Activated T-cell treated with anti-CD3 and anti-CD28 coated beads, Interleukin-2, amount 50 U/mL, for 48 hours (primary cell): ENCODE measurements at places on chromosomes 1 and 21.

- no peak for DNase-seq
Observed at GRCh38 chr21:41359286-41359685, 2.5 kb upstream of the MX2 start.

DNA sequence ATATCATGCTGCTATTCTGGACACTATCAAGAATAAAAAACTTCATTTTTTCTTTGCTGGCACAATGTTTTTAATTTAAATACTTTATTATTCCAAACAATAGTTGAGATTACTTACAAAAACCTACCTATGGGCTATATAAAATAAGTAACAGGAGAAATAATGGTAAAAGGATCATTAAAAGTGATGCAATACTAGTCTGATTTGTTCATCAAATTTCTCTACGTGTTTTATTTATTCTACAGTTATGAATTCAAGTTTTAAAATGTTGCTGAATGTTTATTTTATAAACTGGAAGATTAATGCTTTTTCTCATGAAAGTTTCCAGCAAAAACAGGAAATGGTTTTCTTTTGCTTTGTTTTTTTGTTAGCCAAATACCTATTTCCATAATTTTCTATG lies 662.4 kb upstream of the BRINP3 start:
- DNase-seq, result no peak

DNA sequence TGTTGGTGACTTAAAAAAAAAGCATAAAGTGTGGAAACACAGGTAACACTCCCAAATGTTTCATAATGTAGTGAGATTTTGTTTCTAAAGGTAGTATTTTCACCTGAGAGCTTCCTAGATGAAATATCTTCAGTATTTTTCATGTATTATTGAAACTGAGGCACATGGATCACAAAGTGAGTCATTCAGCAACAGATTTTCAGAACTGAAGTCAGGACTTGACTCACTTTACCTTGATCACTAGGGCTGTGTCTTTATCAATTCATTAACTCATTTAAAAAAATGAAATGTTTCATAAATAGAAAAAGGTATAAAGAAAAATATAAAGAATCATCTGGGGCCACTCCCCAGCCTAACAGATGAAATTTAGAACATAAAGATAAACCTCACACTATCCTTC lies 66.5 kb upstream of the RCC1 start:
- DNase-seq, result no peak

- no peak for DNase-seq
Observed at GRCh38 chr1:182446033-182446669, 3.8 kb upstream of the RGSL1 start.

DNA sequence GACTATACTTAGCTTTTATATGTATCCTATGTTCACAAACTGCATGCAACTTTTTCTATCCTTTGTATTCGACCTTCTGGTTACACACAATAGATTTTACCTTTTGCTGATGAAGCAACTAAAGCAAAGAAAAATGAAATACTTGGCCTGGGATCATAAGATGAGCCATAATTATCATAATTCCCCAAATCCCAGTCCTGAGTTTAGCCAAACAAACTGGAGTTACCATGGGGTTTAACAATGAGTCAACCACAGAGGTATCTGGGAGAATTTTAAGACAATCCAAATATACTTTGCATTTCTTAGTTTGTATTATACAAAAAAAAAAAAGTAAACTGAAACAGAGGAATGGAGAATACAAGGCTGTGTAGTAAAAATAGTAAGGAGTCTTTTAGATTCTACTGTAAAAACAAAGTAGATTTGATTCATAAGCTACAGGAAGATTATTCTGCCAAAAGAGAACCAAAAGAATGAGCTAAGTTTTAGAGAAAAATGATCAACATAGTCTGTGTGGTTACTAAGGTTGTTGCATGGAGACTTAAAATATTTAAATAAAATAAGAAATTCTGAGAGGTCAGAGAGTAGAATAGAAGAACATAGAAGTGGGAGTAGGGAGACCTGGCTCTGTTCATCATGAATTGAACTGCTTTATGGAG lies 60.4 kb upstream of the GORAB start:
- DNase-seq, result no peak

DNA sequence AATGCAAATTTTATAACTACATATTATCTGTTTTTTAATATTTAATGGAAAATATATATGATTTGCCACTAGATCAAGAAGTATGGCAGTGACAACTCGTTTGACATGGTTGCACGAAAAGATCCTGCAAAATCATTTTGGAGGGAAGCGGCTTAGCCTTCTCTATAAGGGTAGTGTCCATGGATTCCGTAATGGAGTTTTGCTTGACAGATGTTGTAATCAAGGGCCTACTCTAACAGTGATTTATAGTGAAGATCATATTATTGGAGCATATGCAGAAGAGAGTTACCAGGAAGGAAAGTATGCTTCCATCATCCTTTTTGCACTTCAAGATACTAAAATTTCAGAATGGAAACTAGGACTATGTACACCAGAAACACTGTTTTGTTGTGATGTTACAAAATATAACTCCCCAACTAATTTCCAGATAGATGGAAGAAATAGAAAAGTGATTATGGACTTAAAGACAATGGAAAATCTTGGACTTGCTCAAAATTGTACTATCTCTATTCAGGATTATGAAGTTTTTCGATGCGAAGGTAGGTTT lies 556 bp downstream of the IFI44 start:
- DNase-seq, result no peak

GRCh38 chr21:15058854-15059263 lies 5.9 kb downstream of the NRIP1 start:
- no peak for DNase-seq

- DNase-seq, result no peak
Observed at GRCh38 chr1:117582451-117582850, 23.4 kb upstream of the TENT5C start.

GRCh38 chr1:219432191-219432606 lies 180.7 kb downstream of the ZC3H11B start:
- DNase-seq, result no peak

GRCh38 chr1:107925565-107925964 lies 39.4 kb downstream of the VAV3 start:
- DNase-seq, result no peak

DNA sequence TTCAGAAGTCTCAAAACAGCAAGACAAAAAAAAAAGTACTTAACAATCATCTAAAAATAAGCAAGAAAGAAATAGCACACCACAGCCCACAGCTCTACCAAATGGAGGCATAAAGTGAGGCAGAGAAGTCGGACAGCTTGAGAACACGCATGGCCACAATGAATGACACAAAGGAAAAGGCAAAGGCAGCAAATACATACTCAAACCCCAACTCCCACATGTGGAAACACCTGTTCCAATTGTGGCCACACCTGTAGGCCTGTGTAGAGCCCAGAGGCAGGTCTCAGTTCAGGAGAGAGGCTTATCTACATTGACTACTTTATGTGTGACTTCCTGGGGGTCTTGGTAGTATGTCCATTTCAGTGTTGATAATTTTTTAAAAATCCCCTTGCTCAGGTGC lies 543.5 kb downstream of the LMO4 start:
- no peak for DNase-seq

GRCh38 chr21:16363100-16363499 lies 633.3 kb downstream of the USP25 start:
- no peak for DNase-seq

DNA sequence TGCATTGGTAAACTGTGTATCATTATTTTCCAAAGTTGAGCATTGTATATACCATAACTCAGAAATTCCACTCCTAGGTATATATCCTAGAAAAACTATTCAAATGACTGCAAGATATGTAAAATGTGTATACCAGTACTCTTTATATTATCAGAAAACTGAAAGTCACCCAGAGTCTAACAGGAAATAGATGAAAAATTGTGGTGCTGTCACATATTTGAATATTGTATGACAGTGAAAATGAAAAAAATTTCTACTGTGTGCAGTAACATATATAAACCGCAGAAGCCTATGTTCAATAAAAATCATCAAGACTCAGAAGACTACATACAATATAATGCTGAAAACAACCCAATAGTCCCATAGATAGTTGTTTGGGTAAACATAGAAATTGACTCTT lies 74.4 kb upstream of the LYPLAL1 start:
- no peak for DNase-seq

DNA sequence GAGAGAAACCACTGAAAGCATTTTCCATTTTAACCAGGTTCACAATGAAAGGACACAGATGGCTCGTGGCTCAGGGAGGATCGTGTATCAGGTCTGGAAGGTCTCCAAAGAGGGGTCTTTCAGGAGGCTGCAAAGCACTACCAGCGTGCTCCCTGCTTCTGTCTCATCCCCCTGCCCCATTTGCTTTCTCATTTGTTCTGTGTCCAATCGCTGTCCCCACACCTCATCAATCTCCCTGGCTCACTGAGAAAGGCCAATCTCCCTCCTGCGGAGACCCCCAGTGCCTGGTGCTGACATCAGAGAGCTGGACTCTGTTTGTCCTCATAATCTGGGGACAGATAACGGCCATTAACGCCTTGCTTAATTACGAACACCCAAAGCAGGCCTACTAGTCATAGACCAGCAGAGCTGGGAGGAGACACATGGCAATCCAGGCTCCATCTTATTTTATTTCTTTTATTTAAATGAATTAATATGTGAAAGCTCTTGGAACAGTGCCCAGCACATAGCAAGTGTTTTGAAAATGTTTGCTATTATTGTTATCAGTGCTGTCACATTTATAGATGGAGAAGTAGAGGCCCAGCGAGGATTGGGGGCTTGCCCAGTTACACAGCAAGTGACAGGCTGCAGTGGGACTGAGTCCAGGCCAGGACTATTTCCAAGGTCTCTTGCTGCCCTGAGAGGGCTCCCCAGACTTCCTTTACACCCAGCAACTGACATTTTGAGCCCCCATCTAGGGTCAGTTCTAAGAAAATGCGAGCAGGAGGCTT lies 341.0 kb upstream of the USP24 start:
- no peak for DNase-seq

- DNase-seq, result no peak
Observed at GRCh38 chr1:6776895-6777294, 8.4 kb upstream of the CAMTA1 start.

- DNase-seq, result no peak
Observed at GRCh38 chr1:38581396-38581795, 278.2 kb downstream of the RRAGC start.

- no peak for DNase-seq
Observed at GRCh38 chr1:71393301-71393700, 312.5 kb upstream of the ZRANB2 start.

DNA sequence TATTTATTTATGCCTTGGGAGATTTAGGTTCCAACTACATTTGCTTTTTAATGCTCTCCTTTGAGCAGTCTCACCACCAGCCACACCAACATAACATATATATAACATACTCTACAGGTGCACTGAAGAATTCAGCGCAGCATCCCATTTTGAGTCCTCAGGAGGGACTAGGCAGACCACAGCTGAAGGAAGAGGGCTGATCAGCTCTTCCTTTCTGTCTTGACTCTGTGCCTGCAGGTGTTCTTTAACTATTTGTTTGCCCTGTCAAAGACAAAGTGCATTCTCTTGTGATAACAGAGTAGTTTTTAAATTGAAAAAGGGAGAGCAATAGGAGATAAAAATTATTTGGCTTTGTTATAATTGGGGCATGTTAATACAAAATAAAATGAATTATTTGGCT lies 17.0 kb downstream of the HIPK1 start:
- DNase-seq, result no peak

- no peak for DNase-seq
Observed at GRCh38 chr21:29196670-29197191, 66.3 kb downstream of the MAP3K7CL start.

DNA sequence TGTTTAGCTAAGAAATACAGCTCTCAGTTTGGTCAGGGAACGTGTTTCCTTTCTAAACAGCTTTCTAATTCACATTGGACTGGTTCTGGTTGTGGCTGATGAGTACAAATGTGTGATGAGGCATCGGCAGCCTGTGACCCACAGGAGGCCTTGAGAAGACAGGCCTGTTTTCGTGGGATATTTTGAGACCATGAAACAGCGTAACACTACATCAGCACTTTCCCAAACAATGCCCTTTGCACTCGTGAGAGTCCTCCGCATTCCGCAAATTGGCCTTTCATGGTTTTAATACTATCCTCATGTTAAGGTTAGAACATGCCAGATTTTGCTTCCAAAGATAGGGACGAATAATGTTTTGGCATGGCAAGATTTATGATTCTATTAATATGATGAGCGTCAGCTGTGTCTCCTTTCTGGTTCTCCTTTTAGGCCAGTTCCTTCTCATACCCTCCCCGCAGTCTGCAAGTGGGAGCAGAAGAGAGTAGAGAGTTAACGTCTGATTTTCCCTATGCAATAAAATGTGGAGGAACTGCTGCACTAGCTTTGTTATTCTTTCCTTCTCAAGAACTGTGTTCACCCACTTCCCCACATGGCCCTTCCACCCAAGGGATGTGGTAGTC lies 84.3 kb upstream of the L1TD1 start:
- no peak for DNase-seq

GRCh38 chr1:202658769-202659168 lies 51.5 kb downstream of the SYT2 start:
- DNase-seq, result no peak

DNA sequence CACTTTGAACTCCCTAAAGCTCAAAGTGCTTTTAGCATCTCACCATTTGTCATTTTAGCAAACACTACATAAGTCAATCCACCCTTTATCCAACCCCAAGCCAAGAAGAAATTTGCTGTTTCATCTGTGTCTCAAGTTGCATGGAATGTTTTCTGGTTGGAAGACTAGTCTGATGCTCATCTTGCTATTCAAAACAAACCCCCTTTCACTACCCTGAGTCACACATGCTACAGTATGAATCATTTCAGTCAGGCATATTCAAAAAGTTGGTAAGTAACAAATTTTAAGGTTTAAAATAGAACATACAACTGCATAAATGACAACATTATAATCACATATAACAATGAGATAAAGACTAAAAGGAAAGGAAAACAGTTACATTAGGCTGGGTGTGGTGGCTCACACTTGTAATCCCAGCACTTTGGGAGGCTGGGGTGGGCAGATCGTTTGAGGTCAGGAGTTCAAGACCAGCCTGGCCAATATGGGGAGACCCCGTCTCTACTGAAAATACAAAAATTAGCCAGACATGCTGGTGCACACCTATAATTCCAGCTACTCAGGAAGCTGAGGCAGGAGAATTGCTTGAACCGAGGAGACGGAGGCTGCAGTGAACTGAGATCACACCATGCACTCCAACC lies 38.7 kb downstream of the DSTYK start:
- DNase-seq, result no peak

DNA sequence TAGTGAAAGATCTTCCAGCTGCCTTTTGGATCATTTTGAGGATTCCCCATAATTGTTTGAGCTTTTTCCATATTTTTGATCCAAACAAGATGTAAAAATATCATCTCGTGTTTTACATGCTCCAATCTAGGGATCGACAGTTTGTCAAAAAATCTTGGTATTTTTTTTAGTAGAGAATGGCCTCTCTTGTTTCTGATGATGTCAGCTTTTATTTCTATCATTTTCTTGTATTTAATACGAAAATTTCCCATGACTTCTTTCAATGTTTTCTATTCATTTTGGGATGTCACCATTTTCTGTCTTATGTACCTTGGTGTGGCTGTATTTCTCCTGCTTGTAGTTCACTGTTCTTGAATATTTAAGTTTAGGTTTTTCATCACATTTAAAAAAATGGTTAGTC lies 812.0 kb upstream of the NCAM2 start:
- no peak for DNase-seq
